ENCODE measurements at places on chromosomes 2 and 18.

DNA sequence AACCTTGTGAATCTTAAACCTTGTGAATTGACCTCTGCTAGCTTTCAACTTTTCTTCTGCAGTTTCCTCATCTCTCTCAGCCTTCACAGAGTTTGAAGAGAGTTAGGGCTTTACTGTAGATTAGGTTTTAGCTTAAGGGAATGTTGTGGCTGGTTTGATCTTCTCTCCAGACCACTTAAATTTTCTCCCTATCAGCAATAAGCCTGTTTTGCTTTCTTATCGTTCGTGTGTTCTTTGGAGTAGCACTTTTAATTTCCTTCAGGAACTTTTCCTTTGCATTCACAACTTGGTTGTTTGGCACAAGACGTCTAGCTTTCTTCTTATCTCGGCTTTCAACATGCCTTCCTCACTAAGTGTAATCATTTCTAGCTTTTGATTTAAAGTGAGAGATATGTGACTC is 2.8 kb upstream of the CDCA7 start:
- no peak for DNase-seq

DNA sequence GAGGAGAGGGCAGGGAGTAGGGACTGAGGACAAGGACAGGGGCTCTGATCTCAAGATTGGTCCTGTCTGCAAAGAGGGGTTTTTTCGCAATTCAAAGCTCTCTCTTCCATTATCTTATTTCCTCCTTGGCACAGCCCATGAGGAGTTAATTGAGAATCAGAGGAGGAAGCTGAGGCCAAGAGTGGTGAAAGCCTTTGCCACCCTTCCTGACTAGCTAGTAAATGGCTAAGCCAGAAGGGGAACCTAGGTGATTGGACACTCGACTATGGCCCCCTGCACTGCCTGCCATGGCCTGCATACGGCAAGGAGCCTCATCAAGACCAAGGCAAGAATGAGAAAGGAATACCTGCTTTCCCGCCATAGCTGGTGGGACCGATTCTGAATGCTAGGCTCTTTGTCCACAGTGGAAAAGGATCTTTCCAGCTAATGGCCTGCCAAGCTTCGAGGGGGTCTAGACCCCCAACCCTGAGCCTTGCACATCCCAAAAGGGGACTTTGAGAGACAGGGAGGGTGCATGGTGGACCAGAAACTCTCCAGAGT is 237.9 kb downstream of the HAUS1 start:
- no peak for DNase-seq

DNA sequence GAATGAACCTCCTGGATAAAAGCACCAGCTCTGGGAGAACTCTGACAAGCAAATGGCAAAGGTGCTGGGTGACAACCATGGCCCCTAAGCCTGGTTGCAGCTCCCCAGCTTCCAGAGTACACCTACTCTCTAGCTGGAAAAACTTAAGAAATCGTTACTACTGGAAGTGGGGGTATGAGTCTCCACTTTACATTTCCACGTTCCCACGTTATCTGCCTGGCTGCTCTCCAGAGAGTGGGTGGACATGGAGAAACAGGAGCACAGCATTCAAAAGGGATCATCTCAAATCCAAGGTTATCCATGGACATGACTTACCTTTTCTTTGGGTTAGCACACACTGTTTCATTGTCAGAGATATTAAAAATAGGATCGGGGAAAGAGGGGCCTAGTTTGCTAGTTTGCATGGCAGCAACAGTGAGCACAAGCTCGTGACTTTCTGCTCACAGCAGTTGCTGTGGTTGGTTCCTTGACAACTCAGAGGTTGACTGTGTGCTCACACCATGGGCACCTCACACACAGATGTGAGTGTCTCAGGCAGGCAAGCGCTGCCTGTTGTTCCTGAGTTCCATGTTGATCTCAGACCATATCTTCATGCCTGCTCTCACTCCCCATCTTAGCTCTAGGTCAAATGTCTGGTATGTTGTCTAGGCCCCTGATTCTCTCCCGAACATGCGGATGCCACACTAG is 32.5 kb downstream of the PTPN18 start:
- no peak for DNase-seq

GRCh38 chr18:67731851-67732250 is 215.3 kb upstream of the DSEL start:
- no peak for DNase-seq

DNA sequence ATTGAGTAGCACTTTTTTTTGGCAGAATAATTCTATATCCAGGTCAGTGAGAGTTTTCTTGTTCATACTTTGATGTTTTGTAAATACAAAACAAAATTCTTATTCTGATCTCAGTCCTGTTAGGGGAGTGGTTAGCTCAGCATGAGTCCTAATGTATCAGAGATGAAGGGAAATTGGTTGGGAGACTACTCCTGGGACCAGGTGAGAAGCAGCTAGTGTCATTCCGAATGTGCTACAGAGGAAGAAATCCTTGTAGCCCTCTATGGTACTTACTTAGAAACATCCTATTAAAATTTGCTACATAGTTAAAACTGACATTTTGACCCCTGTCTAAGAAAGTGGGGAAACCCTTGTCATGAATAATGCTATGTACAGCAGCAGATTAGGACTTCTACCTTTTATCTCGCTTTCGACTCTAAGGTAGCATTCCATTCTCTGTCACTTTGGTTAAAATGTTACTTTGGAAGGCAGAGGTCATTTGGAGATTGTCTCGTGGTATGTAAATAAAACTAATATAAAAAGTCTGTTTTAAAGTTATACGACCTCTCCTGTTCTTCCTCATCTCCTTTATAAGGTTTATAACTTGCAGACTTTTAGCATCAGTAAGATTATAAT is 65.8 kb downstream of the PARD3B start:
- no peak for DNase-seq

DNA sequence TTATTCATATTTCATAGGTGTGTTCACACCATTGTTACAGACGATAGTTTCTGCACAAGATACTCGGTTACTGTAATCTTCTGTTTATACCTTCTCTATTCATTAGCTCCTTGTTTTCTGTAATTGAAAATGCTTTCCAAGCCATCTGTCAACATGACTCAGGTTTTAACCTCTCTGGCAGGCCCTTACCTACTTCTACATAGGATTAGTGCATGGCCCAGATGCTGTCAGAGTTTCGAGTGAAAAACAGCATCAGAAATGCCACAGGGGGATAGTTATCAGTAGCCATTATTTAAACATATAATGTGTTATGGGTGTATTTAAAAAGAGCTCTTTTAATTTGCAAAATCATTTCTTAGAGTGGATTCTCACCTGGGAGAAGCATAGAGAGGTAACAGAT is 596.4 kb downstream of the FBXO15 start:
- peak; percentile 13 for DNase-seq

DNA sequence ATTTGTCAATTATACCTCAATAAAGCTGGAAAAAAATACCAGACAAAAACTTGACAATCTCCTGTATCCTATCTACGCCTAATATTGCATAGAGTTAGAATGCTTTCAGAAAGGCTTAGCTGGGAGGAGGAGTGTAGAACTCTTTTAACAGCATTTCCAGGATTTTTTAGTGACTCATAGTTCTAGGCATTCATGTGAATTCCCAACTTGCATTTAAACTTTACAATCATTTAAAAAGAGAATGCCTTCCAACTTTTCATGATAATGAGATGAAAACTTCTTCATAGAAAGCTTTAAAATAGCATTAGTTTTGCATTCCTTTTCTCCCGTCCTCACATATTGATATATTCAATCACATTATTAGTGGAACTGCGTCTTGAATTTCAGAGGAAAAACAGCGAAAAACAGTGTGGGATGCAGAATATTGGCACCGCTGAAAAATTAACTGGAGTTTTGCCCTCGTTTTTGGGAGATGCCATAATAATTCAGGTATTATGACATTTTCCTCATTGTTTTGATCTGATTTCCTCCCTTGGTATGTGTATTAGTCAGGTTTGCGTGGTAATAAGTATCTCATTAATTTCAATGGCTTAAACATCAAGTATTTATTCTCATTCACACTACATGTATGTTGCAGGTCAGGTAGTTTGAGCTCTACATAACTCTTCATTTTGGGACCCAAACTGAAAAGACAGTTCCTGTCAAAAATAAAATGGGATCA is 293.2 kb upstream of the FIGN start:
- DNase-seq: no peak

GRCh38 chr18:47390410-47391024 is 139.1 kb upstream of the SKOR2 start:
- no peak for DNase-seq

DNA sequence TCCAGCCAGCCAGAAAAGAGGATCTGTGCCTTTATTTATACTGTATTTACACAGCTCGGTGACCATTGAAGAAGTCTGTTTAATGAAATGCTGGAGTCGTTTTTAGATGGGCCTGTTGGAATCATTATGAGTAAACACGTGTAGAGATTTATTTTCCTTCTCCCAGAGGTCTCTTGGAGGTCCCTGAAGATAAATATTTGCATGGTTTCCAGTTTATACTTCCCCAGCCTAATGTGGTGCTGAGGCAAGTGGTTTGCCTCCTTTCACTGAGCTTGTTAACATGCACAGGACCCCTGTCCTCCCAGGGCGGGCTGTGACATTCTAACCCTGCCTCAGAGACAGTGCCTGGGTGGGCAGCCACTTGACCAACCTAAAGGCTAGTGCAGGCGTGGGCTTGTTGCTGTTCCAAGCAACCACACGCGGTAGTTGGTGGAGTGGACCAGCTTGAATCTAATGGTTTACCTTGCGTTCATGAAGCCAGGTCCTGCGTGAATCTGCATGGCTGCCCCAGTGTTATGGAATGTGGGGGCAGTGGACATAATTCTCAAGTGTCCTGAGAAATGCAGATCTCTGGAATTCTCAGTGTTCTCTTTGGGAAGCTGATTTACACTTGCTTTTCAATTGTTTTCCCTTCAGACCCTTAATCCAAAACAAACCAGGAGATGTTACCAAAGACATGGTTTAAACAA is 130.2 kb upstream of the DLX2 start:
- no peak for DNase-seq

DNA sequence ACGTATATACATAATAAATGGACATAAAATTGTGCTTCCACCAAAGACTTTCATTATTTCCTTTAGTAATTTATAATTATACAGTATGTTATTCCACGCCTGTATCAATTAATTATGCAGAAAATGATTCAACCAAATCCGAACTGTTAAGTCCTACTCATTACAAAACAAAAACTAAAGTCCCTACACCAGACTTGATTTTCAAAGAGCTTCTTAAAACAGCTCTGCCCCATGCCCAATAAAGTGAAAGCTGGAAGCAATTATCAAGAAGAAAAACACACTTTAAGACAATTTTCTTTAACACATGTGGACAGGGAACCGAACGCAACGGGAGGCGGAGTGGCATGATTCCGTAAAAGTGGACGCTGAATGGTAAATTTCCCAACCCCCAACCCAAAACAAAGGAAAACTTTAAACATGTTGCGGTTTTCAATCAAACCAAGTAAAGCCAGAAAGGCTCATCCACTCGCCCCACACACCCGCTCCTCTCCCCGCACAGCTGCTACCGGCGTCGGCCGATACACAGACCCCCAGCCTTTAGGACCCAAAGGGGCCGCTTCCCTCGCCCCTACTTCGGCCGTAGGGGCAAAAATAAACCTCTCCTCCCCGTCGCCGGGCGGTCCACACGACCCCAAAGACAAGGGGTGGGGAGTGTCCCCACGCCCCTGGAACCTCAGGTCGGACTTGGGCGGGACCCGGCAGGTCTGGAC is 705 bp downstream of the YES1 start:
- no peak for DNase-seq

GRCh38 chr2:161265874-161266273 is 42.4 kb upstream of the PSMD14 start:
- no peak for DNase-seq

DNA sequence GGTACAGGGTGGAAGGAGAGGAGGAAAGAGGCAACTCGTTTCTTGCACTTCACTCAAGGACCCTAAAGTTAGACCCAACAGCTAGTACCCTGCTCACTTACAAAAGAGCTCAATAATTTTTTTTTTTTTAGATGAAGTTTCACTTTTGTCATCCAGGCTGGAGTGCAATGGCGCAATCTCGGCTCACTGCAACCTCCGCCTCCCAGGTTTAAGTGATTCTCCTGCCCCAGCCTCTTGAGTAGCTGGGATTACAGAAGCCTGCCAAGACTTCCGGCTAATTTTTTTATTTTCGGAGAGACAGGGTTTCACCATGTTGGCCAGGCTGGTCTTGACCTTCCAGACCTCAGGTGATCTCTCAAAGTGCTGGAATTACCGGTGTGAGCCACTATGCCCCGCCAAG is 4.1 kb downstream of the ASB3 start:
- no peak for DNase-seq
